Mesenchymal stem cell (in vitro differentiated cells and primary cell): ENCODE measurements at places on chromosomes 5 and 9.

DNA sequence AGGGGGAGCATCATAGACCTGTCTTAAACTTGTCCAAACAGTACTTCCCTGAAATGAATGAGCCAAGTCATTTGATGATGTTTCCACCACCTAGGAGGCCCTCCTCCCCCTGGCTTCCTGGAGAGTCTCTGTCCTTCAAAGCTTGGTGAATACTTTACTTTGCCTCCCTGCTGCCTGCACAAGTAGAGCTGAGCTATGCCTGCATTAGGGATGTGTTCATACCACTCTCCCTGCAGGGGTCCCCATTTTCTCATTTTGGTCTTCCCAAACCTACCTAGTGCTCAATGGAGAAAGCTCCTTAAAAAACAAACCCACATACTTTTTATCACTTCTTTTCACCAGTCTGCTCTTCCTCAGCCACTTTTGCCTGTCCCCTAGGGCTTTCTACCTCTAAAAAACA lies 7.7 kb downstream of the CCNI2 start:
- peaks cover 35% of the 10 kb centered on the region for H3K36me3 ChIP-seq
- no peak overlapping the region for H3K4me3 ChIP-seq
- peaks cover 7% of the 10 kb centered on the region for H3K4me1 ChIP-seq
- no peak overlapping the region for H3K27ac ChIP-seq
- peaks cover 56% of the 10 kb centered on the region for H3K27me3 ChIP-seq

- H3K27ac ChIP-seq, result no peak overlapping the region
- no peaks in the 10 kb centered on the region for H3K27me3 ChIP-seq
- no peaks in the 10 kb centered on the region for H3K36me3 ChIP-seq
These were observed 294.0 kb downstream of the MED10 start for GRCh38 chr5:6084376-6084775.

DNA sequence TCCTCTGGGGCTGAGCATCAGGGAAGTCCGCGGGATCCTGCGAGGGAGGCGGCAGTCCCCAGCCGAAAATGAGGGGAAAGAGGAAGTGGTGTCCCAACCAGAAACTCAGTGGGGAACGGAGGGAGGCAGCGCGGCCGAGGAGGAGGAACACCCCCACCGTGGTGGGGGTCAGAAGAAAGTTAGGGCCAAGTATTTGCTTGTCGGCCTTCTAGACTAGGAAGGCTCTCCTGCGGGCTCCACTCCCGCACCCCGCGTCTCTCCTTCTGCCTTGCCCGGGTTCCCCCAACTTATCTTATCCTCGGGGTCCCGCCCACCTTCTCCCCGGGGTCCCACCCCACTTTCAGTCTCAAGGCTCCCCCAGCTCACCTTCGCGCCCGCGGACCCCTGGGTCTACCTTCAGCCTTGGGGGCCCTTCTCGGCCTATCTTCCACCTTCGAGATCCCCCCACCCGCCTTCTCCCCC lies 557 bp upstream of the PHF2 start:
- H3K4me3 ChIP-seq, result peak overlapping the region; percentile 92
- no peaks in the 10 kb centered on the region for H3K27me3 ChIP-seq
- H3K36me3 ChIP-seq, result no peaks in the 10 kb centered on the region

GRCh38 chr5:37490120-37490810 lies 111.1 kb downstream of the WDR70 start:
- no peak for DNase-seq
- H3K4me1 ChIP-seq, result no peaks in the 10 kb centered on the region
- H3K36me3 ChIP-seq, result peaks cover 18% of the 10 kb centered on the region
- no peak overlapping the region for H3K4me3 ChIP-seq
- no peaks in the 10 kb centered on the region for H3K27me3 ChIP-seq

GRCh38 chr5:113788141-113788655 lies 274.7 kb downstream of the YTHDC2 start:
- DNase-seq, result peak; percentile 29
- no peak overlapping the region for H3K4me3 ChIP-seq
- no peaks in the 10 kb centered on the region for H3K27me3 ChIP-seq
- H3K36me3 ChIP-seq, result no peaks in the 10 kb centered on the region

DNA sequence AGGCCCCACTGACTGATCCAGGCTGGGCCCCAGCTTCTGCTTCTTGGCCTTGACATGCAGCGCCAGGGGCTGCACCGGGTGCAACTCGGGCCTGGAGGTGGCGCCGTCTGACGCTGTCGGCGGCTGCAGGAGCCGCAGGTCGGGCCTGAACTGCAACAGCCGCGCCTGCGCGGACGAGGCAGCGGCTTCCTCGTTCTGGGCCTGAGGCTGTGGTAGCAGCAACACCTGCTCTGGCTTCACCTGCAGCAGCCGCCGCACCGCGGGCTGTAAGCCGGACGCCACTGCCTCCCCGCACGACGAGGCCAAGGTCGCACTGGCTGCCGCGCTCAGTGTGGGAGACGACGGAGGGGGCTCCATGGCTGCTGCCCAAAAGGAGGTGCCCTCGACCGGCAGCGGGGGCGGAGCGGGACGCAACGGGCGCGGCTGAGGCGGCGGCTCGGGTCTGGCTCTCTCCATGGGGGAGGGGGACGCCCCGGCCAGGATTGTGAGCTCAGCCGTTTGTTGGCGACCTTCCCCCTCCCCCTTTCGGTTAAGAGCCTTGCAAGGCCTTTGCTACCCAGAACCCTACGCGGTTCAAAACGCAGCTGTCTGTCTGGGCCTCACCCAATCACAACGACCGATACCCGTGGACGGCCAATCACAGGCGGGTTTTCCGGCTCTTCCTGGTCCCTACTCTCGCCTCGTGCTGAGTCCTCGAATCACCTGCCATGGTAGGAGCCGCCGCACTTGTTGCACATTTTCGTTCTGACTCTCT lies 438 bp downstream of the SOX30 start:
- H3K4me1 ChIP-seq, result peaks cover 8% of the 10 kb centered on the region
- no peak overlapping the region for H3K4me3 ChIP-seq
- peak; percentile 6 for DNase-seq
- no peaks in the 10 kb centered on the region for H3K27me3 ChIP-seq
- H3K36me3 ChIP-seq, result no peaks in the 10 kb centered on the region
- H3K27ac ChIP-seq, result no peak overlapping the region

- H3K27ac ChIP-seq, result no peak overlapping the region
- no peak overlapping the region for H3K4me3 ChIP-seq
- H3K4me1 ChIP-seq, result peaks cover 6% of the 10 kb centered on the region
- peaks cover 6% of the 10 kb centered on the region for H3K36me3 ChIP-seq
- H3K27me3 ChIP-seq, result no peaks in the 10 kb centered on the region
- DNase-seq, result no peak
These were observed 64.0 kb downstream of the ZNF618 start for GRCh38 chr9:113940077-113940476.

DNA sequence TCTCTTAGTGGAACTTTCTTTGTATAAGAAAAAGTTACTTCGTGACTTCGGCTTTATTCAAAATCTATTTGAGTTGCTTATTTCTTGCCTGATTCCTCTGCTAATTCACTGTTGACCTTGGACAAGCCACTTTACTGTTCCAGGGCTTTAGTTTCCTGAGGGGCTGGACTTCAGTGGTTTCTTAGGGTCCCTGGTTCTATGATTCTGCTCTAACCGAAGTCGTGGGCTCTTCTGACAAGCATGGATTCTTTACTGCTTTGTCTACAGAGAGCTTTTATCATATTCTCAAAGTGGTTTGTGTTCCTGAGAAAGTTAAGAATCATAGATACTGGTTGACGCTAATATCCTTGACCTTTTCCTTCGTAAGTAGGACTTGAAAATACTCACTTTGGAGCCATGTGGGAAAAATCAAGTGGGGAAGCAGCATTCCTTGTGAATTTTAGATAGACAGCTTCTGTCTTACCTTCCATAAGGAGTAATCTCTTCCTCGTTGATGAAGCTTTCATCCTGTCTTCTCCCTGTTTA lies 21.1 kb downstream of the EXOSC2 start:
- DNase-seq, result peak; percentile 38
- H3K4me3 ChIP-seq, result peak overlapping the region; percentile 86
- H3K36me3 ChIP-seq, result no peaks in the 10 kb centered on the region
- peak overlapping the region; percentile 13 for H3K27ac ChIP-seq
- no peaks in the 10 kb centered on the region for H3K27me3 ChIP-seq
- peaks cover 9% of the 10 kb centered on the region for H3K4me1 ChIP-seq

GRCh38 chr9:35436933-35437332 lies 53.0 kb upstream of the RUSC2 start:
- no peak overlapping the region for H3K27ac ChIP-seq
- no peak overlapping the region for H3K4me3 ChIP-seq
- peaks cover 7% of the 10 kb centered on the region for H3K27me3 ChIP-seq
- H3K4me1 ChIP-seq, result no peaks in the 10 kb centered on the region

- H3K27ac ChIP-seq, result no peak overlapping the region
- H3K4me3 ChIP-seq, result no peak overlapping the region
- no peaks in the 10 kb centered on the region for H3K27me3 ChIP-seq
- no peak for DNase-seq
- peaks cover 68% of the 10 kb centered on the region for H3K36me3 ChIP-seq
These were observed 37.9 kb downstream of the TENT4A start for GRCh38 chr5:6750951-6751685.

GRCh38 chr9:103530934-103531333 lies 535.8 kb downstream of the CYLC2 start:
- no peak overlapping the region for H3K27ac ChIP-seq
- H3K4me1 ChIP-seq, result no peaks in the 10 kb centered on the region
- H3K36me3 ChIP-seq, result no peaks in the 10 kb centered on the region
- no peak for DNase-seq

DNA sequence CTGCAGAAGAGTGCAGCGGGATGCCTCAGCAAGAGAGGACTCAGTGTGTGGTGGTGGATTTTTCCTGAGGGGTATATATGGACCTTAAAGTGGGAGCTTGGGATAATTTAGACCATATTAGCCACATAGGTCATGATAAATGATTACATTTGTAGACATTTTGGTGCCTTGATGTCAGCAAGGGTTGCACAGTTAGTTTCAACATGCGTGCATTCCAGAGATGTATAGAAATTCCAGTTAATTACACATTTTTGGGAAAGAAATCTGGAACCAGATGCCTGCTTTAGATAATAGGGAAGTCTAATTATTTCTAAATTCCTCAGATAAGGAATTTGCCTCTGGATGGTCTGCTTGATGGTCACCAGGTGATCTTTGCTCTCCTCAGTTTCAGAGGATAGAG lies 440.6 kb upstream of the PAPPA start:
- no peaks in the 10 kb centered on the region for H3K36me3 ChIP-seq
- H3K4me3 ChIP-seq, result no peak overlapping the region
- no peaks in the 10 kb centered on the region for H3K27me3 ChIP-seq

DNA sequence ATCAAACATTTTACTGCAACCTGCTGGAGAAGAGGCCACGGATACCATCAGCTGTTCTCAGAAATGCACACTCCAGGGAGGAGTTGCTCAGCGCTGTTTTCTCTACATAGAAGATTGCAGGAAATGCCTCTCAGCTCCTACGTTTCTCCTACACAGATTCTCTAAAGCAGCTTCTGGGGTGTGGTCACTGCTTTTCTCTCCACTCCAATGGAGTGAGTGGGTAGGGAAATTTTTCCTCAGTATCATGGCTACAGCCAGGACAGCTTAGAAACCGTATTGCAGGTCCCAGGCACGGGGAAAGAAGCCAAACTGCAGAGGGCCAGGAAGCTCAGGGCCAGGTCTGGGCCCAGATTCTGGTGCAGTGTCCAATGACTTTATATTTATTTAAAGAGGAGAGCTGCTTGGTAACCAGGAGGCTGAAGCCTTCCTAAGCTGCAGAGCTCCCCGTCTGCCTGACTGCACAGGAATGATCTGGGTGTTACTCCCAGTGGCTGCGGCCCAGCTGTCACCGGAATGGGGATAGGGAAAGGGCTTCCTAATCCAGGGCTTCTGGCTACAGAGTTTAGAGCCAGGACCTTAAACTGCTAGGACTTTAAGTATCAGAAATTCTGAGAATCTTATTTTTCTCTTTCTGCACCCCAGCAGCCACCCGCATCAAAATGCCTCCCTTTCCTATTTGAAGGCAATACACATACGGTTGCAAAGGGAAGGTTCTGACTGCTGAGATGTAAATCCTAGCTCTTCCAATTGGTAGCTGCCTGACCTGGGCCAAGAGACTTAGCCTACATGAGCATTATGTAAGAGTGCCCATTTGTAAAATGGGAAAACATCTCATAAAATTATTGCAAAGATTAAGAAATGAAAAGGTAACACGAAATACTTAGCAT lies 1.4 kb upstream of the SPTAN1 start:
- peak; percentile 68 for DNase-seq
- no peaks in the 10 kb centered on the region for H3K27me3 ChIP-seq

GRCh38 chr9:113807173-113808061 lies 68.7 kb upstream of the ZNF618 start:
- H3K27ac ChIP-seq, result no peak overlapping the region
- no peaks in the 10 kb centered on the region for H3K36me3 ChIP-seq
- peaks cover 2% of the 10 kb centered on the region for H3K4me1 ChIP-seq
- peak overlapping the region; percentile 70 for H3K4me3 ChIP-seq
- peak; percentile 56 for DNase-seq
- peaks cover 2% of the 10 kb centered on the region for H3K27me3 ChIP-seq

DNA sequence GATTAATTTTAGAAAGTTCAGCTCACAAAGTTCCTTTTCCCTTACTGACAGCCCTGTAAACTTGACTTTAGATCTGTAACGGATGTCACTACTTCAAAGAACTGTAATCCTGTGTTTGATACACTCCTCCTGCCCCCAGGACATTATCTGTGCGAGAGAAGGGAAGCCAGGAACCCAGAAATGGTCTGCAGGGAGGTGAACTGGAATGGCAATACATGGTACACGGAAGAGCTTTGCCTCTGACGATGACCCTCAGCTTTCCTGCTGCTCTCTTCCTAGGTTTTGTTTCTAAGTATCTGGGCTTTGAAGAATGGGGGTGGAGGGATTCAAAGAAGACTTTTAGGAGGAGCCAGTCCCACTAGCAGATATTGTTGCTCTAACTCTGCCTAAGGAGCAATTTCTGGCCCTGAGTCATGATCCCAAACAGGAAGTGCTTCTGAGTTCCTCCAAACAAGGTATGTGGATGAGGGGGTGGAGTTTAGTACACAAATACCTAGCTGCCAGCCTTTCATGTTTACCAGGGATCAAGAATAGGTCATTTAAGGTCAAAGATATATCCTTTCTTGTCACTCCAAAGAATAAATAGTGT lies 43.4 kb upstream of the TMC1 start:
- no peaks in the 10 kb centered on the region for H3K27me3 ChIP-seq
- peak; percentile 76 for DNase-seq
- H3K27ac ChIP-seq, result peak overlapping the region; percentile 88
- H3K4me1 ChIP-seq, result peaks cover 15% of the 10 kb centered on the region

DNA sequence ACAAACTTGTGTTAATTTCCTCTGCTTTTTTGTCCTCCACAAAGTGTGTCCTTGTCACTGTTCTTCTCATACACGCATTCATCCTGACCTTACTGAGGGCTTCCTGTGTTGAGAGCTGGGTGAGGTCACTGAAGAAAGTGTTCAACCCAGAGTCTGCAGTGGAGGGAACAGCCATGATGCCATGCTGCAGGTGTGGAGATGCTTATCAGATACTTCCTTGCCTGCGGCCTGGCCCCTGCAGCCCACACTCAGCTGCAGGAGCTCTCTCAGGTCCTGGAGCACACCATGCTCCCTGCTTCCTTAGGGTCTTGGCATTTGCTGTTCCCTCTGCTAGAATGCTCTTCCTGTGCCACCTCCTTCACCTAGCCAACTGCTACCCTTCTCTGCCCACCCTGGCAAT lies 108.1 kb upstream of the SPRY4 start:
- no peak overlapping the region for H3K4me3 ChIP-seq
- H3K27me3 ChIP-seq, result no peaks in the 10 kb centered on the region
- peak overlapping the region; percentile 84 for H3K27ac ChIP-seq
- peaks cover 17% of the 10 kb centered on the region for H3K4me1 ChIP-seq
- peaks cover 7% of the 10 kb centered on the region for H3K36me3 ChIP-seq
